ENCODE measurements at places on chromosomes 5 and 9.
A peak's percentile ranks its signal among the peaks of the same experiment; 100 is the strongest.

DNA sequence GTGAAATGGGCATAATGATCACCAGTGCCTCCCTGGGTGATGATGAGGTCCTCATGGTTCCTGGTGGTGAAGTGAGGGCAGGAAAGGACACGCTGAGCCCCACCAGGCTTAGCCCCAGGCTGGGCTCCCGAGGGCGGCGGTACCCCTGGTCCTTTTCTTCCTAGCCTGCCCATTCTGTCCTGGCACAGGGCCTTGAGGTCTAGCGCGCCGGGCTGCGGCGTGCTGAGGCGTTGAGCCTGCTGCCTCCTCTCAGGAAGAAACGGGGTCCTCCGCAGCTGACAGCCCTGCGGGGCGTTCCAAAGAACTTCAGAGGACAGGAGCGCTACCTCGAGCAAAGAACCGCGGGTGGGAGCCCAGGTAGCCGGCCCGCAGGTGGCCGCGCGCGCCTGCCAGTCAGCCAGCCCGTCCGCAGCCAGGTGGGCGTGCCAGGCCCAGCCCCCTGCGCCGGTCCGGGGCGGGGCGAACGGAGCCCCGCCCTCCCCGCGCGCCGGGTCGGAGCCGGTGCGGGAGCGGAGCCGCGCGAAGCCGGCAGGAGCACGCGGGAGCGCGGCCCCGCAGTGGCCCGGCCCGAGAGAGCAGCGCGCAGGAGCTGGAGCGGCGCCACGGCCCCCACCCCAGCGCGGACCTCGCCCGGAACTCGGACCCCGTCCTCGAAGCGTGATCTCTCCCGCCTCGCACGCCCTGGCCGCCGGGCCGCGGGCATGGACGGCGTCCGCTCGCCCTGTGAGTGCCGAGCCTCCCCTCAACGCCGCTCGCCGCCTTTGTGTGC lies at the start of gene WNK2:
TSS of gene WNK2 (plus strand) at position 477 of the 769 bp plus-strand sequence. CDS start 791 bp downstream, outside the sequence.
- no peak for DNase-seq

DNA sequence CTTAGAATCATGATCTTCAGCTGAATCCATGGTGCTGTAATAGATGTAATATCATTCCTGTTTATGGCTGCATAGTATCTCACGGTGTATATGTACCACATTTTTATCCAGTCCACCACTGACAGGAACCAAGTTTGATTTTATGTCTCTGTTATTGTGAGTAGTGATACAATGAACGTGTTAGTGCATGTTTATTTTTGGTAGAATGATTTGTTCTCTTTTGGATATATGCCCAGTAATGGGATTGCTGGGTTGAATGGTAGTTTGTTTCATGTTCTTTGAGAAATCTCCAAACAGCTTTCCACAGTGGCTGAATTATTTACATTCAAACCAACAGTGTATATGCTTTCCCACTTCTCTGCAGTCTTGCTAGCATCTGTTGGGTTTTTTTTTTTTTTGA lies 175.1 kb upstream of the CDH10 start:
- DNase-seq, result no peak

DNA sequence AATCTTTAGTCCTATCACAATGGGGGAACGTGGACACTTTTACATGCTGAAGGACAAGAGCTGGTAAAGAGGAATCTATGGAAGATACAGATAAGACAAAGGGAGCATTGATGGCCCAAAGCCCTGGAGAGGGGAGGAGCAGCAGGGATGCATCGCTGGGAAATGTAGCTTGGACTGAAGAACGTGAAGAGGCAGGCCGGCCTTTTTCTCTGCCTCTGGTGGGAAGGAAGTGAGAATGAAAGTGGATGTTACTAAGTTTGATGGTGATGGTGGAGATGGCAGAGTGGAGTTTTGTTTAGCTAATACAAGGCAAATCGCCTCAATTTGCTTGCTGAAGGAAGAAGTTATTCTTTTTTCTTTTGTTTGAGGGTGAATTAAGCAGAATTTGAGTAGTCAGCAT lies 124.6 kb upstream of the TAF11L2 start:
- no peak for DNase-seq

DNA sequence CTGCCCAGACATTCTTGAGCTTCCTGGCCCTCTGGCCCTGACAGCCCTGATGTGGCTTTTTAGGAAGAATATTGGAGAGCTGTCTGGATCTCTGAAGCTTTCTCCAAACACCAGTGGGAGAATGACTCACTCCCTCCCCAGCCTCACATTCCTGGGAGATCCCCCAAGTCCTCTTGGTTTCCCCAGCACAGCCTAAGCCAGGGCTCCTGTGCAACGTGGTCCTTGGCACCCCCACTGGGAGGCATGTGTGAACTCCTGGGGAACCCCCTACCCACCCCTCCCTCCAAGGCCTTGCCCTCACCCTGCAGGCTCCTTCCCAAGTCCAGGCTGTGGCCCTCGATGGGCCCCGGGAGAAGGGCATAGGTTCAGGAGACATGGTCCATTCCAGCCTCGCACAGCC lies 12.7 kb downstream of the GLIPR2 start:
- DNase-seq, result peak; percentile 52

GRCh38 chr5:110545716-110546115 lies 180.8 kb downstream of the TMEM232 start:
- DNase-seq, result no peak

GRCh38 chr9:131303381-131304321 lies 14.1 kb downstream of the PLPP7 start:
- DNase-seq, result no peak

- no peak for DNase-seq
These were observed 287.0 kb downstream of the SH3GL2 start for GRCh38 chr9:17865881-17866280.

- DNase-seq, result no peak
These were observed 53.7 kb downstream of the CERT1 start for GRCh38 chr5:75457691-75458090.

GRCh38 chr9:133117271-133118178 lies 3.5 kb downstream of the RALGDS start:
- DNase-seq, result no peak

DNA sequence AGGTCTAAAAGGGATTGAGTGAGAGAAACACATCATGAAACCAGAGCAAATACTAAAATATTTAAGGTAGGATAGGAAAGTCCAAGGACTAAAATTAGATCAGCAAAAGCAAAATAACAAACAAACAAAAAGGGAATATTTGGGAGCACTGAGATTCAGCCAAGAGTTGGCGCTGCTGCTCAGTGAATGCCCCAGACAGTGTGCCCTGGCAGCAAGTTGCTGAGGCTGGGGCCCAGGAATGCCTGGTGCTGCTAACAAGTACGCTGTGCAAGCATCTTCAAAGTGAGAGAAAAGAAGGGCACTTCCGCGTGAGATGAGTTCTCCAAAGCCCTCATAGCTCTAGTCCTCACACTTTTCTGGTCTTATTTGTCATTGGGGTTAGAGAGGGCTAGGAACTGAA lies 603.3 kb downstream of the EFNA5 start:
- no peak for DNase-seq

DNA sequence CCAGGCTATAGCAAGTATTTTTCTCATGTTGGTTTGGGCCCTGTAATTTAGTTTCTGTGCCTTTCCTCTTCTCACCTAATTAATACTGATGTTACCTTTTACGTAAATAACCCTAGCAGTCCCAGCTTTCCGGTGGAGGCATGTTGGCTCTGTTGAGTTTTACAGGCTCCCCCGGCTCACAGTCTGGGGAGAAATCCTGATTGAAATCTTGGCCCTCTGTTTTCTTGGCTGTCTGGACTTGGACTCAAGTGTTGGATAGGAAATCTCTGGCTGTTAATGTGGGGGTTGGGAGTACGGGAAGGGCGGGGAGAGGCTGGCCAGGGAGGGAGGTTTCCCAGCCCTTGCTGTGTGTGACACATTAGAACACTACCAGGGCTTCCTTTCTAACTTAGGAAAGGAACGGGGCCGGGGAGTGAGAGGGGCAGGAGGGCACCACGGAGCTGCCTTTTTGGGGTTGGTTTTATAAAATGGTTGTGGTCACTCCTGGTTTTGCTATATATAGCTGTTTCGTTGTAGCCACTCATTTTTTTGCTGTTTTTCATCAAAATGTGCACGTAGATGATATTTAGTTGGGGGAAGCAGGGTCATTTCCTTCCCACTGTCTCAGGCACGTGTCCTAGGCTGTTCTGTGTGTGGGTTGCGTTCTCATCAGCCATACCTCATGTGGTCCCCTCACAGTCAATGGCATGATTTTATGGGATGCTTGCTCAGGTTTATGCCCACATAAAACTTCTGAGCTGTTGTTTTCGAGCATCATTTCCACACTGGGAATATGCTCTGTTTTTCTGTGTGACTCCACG lies 11.0 kb downstream of the TRIO start:
- peak; percentile 89 for DNase-seq

GRCh38 chr9:89513837-89514236 lies 15.9 kb upstream of the SEMA4D start:
- no peak for DNase-seq

DNA sequence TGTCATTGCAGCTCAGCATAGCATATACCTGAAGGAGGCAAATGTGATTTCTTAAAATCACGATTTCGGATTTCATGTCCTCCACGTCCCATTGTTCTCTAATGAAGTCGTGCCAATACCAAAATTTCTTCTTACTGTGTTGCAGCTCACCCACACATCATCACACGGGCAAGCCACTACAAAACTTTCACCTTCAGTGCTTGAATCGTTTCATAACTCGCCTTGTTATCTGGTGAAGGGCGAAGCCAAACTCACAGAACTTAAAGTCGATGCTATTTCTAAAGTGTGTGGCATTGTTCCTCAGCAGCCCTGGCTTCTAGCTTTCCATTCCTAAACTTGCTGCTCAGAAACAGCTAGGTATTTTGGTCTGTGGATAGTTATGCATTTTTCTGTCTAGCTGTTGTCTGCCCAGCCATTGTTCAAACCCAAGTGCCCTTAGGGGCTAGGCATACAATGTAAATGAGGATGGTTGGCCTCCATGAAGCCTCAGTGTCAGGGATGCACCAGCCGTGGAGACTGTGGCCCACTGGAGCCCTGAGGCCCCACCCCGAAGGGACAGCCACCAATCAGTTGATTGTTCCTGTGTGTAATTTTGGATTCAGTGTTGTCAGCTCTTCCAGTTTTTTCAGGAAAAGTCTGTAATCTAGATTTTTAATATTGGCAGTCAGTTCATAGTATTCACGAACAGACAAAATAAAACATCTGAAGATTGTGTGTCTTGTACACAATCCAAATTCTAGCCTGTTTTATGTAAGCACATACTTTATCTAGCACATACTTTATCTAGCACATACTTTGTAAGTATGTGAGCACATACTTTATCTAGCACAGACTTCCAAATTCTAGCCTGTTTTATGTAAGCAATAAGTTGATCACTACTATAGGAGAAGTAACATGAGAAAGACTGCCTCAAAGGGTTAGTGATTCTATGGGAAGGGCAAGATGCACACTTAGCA lies 112.8 kb downstream of the DAPK1 start:
- no peak for DNase-seq

DNA sequence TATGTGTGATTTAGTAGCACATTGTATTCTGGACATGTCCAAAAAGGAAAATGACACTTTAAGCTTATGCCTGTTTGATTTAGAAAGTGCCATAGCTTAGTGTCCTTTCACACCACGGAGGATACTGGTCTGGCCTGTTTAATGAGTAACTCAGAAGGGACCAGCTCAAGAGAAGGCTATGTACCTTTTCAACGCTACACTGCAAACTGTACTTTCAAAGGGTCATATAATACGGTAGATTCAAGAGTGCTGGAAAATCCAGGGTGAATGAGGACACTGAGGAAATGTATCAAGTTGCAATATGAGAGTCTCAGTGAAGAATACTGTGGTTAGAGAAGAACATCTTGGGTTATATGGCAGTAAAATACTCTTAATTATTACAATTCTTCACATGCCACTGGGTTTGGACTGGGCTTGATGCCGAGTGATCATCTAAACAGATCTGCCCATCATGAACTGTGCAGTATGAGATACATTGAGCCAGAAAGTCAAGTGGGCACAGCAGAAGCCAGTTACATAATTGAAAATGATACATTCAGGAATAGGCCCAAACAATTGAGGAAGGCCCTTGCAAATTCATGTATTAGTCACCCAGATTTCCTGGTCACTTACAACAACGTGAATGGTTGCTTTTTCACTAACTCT lies 1211.5 kb upstream of the CDH9 start:
- no peak for DNase-seq

DNA sequence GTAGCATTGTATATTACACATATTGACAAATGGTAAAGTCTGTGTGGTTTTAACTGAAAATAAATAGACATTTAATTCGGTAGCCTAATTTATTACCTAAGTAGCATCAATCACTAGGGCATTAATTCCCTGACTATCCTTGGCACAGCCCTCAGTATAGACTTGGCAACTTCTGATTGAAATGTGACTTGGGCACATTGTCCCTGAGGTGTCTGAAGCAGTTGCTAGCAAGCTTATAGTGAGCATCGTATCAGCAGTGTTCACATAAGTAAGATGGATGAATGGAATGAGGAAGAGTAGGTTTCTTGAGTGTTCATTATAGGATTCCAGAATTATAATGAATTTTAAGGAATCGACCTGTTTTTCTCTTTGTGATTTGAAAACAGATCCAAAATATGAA lies 16.1 kb downstream of the LURAP1L start:
- no peak for DNase-seq

GRCh38 chr5:139273322-139273571 lies 20.3 kb upstream of the MATR3 start:
- no peak for DNase-seq

DNA sequence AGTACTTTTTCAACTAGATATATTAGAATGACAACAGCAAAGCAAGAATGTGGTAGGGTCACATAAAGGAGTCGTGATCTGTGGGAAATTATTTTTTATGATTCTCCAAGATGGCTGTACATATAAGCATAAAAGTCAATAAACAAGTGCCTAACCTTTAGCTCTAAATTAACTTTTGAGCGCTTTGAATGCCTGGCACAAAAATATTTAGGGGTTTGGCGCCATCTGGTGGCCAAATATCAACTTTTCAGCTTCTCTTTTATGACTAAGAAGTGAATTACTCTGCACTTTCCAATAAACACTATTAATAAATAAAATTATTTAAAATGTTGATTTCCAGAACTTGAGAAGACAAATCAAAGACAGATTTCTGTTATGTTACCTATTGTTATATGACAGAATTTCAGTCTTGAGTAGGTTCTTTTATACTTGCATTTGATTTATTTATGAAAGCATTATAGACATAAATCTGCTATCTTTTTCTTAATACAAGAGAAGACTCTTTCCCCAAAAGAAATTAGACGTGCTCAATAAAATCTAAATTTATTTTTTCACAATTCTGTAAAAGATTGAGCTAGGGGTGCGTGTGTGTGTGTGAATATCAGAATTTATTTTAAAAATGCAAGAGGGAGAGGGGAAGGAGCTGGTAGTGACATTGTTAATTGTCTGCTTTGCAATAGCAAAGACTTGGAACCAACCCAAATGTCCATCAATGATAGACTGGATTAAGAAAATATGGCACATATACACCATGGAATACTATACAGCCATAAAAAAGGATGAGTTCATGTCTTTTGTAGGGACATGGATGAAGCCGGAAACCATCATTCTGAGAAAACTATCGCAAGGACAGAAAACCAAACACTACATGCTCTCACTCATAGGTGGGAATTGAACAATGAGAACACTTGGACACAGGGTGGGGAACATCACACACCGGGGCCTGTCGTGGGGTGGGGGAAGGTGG lies 36.7 kb upstream of the ARRDC3 start:
- DNase-seq, result peak; percentile 69

- no peak for DNase-seq
These were observed 16.0 kb downstream of the ABITRAM start for GRCh38 chr9:108950168-108950567.

- no peak for DNase-seq
These were observed 55.8 kb downstream of the PHAX start for GRCh38 chr5:126656401-126657007.

GRCh38 chr5:149406203-149406978 lies 27.3 kb upstream of the IL17B start:
- peak; percentile 88 for DNase-seq

GRCh38 chr5:1746371-1747078 lies 53.1 kb downstream of the MRPL36 start:
- peak; percentile 12 for DNase-seq

GRCh38 chr5:165272436-165272835 lies 1767.0 kb downstream of the MAT2B start:
- DNase-seq, result no peak

All from tibial artery (tissue), 4 donors.